ENCODE measurements at places on chromosomes 1 and 21.

DNA sequence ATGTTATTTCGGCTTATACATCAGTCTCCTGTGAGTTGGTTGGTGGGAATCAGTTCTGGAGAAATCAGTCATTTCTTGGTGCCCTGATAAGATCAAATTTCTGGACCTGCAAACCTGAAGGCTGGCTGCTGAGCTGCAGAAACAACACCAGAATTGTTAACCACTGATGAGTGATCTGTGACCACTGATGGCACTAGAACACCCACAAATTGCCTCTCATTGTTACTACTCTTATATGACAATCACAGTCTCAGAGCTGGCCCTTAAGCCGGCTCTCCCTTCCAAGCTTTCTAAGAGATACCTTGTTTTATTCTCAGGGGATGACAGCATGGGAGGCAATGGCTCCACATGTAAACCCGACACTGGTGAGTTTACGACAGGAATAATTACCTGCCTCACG, 1.9 kb downstream of the C1orf162 start:
- no peak for DNase-seq

- DNase-seq, result no peak
Measured at GRCh38 chr1:200931776-200932175, 37.1 kb downstream of the INAVA start.

GRCh38 chr1:87331365-87332241, 2.9 kb downstream of the LMO4 start:
- DNase-seq, result peak; percentile 47

DNA sequence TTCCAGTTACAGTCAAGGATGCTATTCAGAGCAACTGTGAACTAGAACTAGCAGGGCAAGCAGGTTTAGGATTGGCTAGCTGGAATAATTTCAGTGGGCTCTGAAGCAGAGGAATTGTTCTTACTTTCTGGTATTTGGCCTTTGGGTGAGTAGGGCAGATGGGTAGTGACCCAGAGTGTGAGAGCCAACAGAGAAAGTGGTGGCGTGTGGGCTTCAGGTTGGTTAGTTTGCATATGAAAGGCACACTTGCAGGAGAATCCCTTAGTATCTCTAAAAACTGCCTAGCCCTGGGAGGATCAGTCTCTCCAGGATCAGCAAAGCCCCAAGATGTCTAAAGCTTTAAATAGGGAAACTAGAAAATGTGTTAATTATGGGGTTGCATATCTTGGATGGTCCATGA, 67.6 kb upstream of the LRRC8B start:
- no peak for DNase-seq

- no peak for DNase-seq
Measured at GRCh38 chr21:46207920-46208591, 20.5 kb downstream of the LSS start.

DNA sequence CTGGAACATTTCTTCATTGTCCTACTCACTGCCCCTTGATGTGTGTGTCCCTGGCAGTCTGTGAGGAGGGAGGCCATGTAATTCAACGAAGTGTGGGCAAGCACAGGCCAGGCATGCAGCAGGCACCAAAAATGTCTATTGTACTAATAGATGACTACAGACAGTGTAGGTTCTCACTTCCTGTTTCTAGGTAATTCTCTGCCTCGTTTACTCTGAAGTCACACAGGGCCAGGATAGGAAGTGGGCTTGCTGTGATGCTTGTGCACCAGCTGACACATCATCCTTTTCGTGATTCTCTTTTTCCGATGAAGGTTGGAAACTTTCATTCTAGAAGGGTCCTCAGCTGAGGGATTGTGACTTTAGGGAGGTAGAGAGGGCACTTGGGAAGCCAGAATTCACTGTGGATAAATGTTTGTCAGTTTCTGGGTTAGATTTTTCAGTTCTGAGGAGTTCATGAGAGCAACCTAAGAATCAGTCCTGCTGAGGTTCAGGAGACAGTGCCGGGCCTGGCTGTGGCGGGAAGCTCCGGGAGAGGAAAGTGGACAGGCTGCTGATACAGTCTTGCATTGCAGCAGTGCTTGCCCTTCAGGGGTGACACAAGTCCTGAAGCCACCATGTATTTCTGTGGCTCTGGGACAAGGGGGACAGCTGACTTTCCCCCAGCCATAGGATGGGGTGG, 4.3 kb upstream of the CSF1 start:
- no peak for DNase-seq

Data from stimulated activated CD8-positive, alpha-beta memory T cell treated with anti-CD3 and anti-CD28 coated beads, Interleukin-4, amount 100 ng/mL, for 1 hour (primary cell).